ENCODE measurements at places on chromosomes 7 and 10.

- DNase-seq = no peak
Observed at GRCh38 chr10:113412161-113412560, 140.7 kb upstream of the HABP2 start.

DNA sequence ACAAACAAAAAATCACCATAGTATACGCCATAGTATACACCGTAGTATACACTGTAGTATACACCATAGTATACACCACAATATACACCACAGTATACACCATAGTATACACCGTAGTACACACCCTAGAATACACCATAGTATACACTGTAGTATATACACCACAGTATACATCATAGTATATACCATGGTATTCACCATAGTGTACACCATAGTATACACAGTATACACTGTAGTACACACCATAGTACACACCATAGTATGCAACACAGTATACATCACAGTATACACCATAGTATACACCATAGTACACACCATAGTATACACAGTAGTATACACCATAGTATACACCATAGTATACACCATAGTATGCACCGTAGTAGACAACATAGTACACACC, 157.6 kb upstream of the ADARB2 start:
- DNase-seq = no peak

- no peak for DNase-seq
Observed at GRCh38 chr10:19944911-19945663, 128.9 kb downstream of the PLXDC2 start.

- no peak for DNase-seq
Observed at GRCh38 chr7:124996778-124997177, 67.2 kb upstream of the POT1 start.

GRCh38 chr7:81013083-81013817, 94.4 kb upstream of the SEMA3C start:
- DNase-seq = no peak

DNA sequence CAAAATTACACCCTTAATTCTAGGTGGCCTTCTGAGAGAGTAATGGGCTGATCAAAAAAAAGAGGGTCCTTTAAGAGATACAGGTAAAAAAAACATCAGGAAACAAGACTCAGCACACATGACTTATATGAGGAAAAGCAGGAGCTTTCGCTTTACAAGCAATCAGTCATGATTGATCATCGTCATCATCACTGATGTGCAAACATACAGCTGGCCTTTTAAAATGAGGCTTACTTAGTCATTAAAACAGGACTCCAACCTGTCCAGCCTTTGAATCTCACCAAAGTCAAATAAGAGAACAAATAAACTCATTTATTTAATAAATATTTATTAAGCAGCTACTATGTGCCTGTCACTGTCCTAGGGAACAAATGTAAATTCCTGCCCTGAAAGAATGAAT, 255.3 kb downstream of the SKAP2 start:
- DNase-seq = no peak

DNA sequence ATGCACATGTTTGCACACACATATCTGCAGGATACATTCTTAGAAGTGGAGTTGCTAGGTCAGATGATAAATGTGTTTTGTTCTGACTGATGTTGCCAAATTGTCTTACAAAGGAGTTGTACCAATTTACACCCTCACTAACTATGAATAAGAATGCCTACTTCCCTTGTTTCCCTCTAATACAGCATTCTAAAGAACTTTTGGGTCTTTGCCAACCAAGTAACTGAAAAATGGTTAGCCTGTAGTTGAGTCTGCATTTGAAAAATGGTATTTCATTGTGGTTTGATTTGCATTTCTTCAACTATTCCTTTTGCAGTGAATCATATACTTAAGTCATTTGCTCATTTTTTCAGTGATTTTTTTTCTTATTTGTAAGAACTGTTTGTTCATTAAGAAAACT, 48.4 kb downstream of the TMEM26 start:
- DNase-seq = no peak

DNA sequence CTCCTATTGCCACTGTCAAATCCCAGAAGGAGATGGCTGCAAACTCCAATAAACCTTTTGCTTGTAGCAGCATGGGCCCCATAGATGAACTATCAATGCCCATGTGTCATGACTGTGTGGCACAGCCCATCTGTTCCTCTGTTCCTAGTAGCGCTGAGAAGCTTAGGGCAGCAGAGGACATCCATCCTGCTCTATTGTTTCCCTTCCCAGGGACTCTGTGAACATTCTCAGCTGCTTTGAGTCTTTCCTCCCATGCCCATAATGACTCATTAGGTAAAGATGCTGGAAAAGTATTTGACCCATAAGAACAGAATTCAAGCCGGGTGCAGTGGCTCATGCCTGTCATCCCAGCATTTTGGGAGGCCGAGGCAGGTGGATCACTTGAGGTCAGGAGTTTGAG, 28.3 kb downstream of the STMP1 start:
- DNase-seq = no peak

DNA sequence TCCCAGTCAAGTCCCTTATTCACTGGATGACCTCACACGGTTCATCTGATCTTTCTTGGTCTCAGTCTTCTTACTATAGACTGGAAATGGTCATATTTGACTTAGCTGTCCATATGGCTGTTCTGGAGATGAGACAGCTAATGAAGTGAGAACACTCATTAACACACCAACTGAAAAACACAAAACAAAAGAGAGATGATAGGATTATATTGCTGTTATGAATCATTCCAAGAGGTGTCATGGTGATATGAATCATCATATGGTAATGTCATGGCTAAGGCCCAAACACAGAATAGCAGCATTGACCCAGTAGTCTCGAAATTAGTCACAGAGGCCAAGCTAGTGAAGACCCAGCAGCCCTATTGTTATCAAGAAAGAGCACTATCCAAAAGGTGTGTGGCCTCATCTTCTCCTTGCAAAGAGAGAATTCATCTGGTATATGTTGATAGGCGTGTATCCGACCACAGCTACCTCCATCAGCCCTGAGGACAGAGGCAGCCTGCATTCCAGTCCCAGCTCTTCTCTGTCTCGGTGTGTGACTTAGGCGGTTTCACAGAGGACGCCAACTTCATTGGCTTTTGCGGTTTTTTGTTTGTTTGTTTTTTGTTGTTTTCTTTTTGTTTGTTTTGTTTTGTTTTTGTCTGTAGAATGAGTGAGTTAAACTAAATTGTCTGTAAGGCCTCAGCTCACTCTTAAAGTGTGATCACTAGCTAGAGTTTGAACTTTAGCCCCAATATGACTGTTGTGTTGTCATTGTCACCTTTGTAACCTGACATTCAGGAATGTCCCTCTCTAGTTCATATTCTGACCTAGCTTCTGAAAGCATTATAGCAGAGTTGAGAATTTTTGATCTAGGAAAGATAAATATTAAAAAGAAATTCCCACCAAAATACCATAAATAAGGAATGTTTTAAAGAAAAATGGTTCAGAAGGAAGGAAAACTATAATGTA, 97.4 kb upstream of the PDCD4 start:
- no peak for DNase-seq

GRCh38 chr10:124956764-124957163, 14.8 kb downstream of the ZRANB1 start:
- no peak for DNase-seq

- no peak for DNase-seq
Observed at GRCh38 chr10:57015187-57015586, 654.1 kb upstream of the ZWINT start.

DNA sequence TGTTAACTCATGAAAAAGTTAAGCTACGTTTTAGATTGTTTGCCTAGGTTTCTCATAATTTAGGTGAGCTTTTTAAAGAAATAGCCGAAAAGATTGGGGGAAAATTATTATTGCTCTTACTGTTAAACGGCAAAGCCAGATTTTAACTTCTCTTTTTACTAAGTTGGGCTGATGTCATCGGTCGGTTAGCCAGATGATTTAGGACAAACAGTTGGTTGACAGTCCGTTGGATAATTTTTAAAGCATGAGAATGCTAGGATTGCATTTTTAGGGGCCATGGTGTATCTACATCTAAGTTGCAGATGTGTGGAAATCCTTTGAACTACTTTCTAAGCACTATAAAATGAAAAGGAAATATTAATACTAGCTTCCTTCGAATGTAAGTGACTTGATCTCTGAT, 280.9 kb upstream of the AKR1E2 start:
- no peak for DNase-seq

- no peak for DNase-seq
Observed at GRCh38 chr7:101845974-101846373, 28.5 kb downstream of the CUX1 start.

DNA sequence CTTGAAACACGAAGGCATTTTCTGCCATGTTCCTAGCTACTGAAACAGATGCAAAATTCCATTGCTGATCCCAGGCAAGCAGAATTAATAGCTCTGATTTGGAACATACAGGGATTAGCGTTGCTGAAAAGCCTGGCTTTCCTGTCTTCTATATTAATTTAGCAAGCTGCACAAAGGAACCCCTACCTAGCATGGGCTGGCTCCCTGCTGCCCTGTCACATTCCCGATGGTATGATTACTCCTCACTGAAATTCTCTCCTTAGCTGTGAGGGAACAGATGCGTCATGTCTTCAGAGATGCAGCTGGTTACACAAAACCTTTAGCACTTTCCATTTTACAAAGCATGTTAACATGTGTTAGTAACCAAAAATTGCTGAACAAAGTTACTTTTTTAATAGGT, 878.9 kb downstream of the TYW1 start:
- no peak for DNase-seq

GRCh38 chr10:112949875-112950507, at the start of gene TCF7L2:
TCF7L2 (plus strand) TSS chr10:112950247; CDS start chr10:112950757, 510 bp downstream.
- DNase-seq = peak; percentile 44

DNA sequence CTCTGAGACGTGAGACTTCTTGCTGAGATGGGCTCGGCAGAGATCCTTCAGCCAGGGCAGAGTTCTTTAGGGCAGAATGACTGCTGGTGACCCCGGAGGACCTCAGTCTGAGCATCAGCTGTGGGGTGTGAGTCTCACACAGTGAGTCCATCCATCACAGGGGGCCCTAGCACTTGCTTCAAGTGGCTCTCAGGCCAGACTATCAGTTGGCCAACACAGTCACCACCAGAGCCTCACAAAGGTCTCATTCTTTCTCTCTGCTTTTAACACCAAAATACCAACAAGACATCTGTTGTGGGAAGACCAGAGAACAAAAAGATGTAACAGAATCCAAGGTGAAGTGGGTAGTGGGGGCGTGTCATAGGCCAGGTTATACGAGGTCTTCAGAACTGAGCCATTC, 345.6 kb upstream of the NRP1 start:
- DNase-seq = no peak

GRCh38 chr7:71679480-71679879, 547.5 kb downstream of the GALNT17 start:
- DNase-seq = no peak

- no peak for DNase-seq
Observed at GRCh38 chr10:123930340-123931001, 38.9 kb upstream of the CPXM2 start.

- DNase-seq = no peak
Observed at GRCh38 chr10:62511656-62512055, 137.5 kb downstream of the ZNF365 start.

- no peak for DNase-seq
Observed at GRCh38 chr7:155161690-155162089, 91.6 kb downstream of the HTR5A start.

DNA sequence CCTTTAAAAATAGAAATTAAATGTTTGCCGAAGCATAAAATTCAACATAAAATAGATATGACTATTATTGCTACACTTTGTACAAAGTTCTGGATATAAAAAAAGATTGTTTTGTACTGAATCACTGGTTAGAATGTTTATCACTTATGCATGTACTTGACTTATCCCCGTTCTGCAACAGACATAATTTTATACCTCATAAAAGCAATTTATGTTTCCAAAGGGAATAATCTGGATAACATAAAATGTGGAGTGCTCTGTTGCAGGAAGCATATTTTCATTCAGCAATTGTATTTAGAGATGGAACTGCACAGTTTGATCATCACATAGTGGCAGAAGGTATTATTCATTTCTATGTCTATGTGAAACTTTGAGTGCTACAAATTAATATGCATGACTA, 21.5 kb downstream of the SKAP2 start:
- no peak for DNase-seq

DNA sequence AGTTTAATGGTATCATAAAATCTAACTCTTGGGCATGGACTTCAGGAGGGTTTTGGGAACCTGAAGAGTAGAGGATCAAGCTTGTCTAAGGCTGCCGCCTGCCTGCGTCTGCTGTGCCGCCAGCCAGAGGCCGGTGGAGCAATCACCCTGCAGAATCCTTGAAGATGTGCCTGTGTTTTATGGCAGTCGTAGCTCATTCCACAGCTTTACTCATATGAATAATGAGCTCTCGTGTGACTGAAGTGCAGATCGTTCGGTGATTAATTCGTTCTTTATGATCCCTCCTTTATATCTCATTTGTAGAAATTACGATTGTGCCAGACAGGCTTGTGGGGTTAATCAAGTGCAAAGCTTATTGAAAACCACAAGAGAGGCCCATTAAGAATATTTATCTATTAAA, 100.8 kb downstream of the ACTR3B start:
- DNase-seq = no peak

DNA sequence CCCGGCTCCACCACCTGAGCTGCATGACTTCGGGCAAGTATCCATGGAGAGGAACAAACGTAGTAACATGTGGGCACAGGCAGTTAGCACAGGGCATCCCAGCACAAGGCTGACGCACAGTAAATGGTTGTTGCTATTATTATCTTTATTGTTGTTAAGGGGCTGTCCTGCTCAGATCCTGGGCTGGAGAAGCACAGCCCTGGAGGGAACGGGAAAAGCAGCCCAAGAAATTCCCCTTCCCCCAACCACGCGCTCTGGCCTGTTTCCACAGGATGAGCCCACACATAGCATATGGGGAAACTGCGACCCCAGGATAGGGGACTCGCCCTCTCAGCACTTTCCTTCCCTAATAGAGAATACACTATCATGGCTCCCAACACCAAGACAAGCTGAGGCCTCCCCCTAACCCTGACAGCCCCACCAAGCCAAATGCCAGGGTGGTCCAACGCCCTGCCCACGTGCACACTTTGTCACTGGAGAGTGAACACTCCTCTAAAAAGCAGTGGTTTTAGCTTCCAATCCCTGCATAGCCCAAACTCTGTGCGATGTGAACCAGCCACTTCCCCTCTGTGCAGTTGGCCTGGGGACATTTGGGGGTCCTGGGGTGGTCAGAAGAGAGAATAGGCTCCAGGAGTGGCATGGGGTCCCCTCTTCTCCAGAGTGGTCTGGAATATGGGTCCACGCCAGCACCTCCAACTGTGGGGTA, 11.0 kb downstream of the PSD start:
- no peak for DNase-seq

DNA sequence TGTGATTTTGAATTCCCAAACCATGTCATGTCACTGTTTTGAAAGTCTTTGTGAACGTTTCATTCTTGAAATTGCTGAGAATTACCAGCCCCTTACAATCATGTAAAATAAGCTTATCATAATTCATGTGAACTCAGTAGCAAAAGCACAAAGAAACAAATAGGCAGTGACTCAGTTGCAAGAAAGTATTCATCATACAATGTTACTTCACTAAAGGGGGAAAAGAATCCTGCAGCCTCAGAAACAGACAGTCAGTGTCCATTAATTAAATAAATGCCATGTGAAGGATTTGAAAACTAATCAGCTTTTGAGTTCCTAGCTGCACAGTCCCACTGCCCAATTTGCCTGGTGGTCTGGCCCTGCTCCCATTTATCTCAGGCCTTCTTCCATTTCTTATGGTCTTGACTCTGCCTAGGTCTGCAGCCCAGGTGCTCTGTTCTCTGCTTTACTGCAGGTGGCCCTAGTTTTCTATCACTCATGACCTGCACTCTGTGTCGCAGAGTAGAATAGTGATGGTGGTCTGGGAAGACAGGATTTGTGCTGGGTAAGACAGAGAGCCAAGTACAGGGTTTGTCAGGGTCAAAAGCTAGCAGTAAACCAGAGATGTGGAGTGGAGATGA, 99.7 kb downstream of the PLCE1 start:
- DNase-seq = no peak

Data from stimulated activated CD8-positive, alpha-beta memory T cell treated with anti-CD3 and anti-CD28 coated beads, Interleukin-2, amount 100 ng/mL, for 1 hour (primary cell).